EL (cell line): ENCODE measurements at places on chromosomes 3 and 15.

DNA sequence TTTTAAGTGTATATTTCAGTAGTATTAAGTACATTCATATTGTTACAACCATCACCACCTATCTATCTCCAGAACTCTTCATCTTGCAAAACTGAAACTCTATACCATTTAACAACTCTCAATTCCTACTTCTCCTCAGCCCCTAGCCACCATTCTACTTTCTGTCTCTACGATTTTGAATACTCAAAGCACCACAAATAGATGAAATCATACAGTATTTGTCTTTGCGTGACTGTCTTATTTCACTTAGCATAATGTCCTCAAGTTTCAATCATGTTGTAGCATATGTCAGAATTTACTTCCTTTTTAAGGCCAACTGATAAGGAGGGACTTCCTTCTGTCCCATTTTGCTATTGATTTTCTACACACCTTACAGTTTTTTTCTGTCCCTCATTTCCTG is 593.3 kb downstream of the FHIT start:
- no peak for DNase-seq

DNA sequence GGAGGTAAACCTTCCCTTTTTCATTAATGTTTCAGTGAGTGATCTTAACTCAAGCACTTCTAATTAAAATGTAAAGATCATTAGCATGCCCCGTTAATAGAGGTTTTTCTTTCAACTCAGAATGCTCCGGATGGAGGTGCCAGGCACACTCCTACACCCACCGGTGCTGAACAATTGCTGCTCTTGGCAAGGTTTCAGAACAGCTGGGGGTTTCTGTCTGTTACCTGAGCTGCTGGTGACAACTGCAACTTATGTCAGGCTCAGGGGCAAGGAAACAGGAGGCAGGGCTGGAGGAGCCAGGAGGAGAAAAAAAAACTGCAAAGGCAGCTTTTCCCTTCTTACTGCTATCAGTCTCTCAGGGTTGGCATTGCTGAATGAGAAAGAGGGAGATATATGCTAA is 250.1 kb downstream of the DIPK2A start:
- DNase-seq, result no peak

DNA sequence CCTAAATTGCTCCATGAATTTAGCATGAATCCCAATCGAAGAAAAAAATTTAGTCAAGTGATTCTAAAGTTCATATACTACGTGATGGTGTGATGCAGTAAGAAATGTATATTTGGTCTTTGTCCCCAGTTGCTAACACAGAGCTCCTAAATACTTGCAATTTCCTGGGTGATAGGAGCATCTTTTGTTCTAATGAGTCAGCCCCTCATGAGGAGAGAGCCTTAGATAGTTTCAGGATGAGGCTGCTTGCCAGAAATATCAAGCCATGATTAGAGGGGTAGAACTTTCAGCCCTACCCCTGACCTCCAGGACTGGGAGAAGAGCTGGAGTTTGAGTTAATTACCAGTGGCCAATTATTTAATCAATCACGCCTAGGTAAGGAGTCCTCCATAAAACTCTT is 170.2 kb downstream of the PDE8A start:
- peak; percentile 31 for DNase-seq

DNA sequence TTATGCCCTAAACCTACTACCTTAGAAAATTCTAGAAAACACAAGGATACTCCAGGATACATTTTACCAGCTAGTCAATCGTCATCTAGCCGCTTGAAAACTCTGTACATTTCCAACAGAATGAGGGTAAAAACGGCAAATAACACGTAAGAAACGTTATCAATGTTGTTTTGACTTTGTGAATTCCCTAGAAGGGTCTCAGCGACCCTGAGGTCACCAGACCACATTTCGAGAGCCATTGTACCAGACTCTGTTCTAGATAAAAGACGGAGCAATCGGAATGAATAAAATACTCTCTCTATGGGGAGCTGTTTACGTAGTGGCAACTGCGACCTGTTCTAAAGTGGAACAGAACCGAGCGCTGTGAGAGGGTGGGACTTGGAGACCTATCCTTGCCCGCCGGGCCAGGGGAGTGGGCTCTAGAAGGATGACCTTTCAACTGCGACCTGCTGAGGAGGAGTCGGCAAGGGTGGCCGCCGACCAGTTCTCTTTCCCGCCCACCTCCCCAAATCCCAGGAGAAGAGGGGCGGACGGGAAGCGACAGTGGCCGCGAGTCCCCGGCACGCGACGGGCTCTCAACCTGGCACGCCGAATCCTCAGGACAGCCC is 778 bp upstream of the AP4E1 start:
- peak; percentile 47 for DNase-seq

- DNase-seq, result no peak
Observed at GRCh38 chr3:47385007-47385406, 4.2 kb downstream of the PTPN23 start.

GRCh38 chr15:67944010-67944641 is 104.3 kb upstream of the RNU6-1 start:
- DNase-seq, result no peak

DNA sequence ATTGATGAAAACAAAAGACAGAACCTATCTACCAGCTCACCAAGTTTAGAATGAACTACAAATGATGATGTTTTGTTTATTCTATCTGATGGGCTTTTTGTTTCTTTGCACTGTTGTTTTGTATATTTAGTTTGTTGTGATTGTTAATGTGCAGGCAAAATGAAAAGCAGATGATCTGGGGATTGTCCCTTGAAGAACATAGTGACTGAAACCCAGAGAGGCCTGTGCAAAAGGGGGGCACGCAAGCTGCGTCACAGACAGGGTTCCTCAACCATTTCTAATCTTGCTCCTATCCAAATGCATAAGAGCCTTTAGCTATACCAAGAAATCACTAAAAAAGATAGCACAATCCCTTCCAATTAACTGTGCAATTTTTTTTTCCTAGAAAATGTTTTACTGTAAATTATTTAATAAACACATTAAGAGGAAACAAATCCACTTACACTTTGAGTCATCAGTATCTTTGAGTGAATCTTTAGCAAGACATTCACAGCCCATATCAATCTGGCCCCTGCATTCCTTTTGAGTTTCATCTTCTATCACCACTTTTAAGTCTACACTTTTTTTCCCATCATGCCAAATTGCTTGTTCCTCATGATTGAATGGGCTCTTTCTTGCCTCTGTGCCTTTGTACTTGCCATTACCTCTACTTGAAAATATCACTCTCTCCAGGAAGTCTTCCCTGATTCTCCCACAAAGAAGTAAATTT is 220.3 kb downstream of the ATP8B4 start:
- no peak for DNase-seq

GRCh38 chr3:124934577-124934976 is at the start of gene MUC13:
TSS of gene MUC13 (minus strand) at chr3:124934751. CDS start at chr3:124934712, 39 bp downstream.
- DNase-seq, result no peak

GRCh38 chr3:116199063-116199462 is 246.2 kb downstream of the LSAMP start:
- DNase-seq, result no peak

GRCh38 chr3:127464642-127465041 is 125.9 kb downstream of the TPRA1 start:
- DNase-seq, result no peak

DNA sequence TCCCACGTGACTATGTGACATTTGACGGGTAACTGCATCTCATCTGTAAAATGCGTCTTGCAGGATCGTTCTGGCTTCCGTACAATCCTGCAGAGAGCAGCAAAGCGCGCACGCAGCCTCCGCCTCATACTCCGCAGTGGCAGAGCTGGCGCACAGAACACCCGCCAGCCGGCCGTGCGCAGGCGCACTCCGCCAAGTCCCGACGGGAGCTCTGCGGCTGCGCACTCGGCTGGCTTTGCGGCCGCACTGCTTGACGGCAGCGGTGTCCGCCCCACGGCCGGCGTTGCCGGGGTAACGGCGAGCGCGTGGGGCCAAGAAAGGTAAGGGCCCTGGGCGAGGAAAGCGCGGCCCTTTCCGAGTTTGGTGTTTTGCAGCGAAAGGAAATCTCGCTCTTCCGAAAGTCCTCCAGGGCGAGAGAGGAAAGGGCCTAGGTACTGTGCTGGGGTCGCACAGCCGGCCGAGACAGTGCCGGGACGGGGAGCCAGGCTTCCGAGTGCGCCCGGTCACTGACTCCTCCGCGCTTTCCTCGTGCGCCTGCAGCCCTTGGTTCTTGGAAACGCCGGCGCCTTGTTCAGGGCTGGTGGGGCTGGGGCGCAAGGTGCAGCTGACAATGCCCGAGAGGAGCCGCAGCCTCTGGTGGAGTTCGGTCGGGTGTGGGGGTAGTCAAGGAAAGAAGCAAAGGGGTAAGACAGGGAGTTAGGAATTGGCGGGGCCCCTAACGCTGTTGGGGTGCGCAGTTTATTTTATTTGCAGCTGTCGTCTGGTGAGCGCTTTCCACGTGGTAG is at the start of gene TSEN2:
TSS of gene TSEN2 (plus strand) at position 283 of the 785 bp plus-strand sequence. CDS start 5,321 bp downstream, outside the sequence.
- peak; percentile 93 for DNase-seq

- DNase-seq, result peak; percentile 52
Observed at GRCh38 chr15:74870436-74871215, 2.5 kb downstream of the SCAMP2 start.

DNA sequence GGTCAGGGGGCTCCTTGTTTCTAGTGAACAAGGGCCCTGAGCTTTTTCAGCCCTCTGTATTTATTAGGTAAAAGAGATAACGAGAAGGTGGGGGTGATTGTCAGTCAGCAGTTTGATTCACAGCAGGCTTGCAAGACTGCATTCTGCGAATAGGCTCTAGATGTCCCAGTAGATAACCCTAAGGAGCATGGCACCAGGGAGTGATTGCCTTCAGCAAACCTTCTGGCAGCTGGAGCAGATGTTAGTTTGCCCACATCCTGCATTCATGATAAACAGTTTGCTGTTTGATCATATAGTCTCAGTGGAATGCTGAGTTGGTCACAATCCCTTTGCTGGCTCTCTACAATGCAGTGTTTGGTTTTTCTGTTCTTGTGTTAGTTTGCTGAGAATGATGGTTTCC is 161.3 kb upstream of the GADL1 start:
- DNase-seq, result no peak

- no peak for DNase-seq
Observed at GRCh38 chr15:100112061-100112420, 229.7 kb downstream of the ADAMTS17 start.

GRCh38 chr3:50296721-50297383 is 2.4 kb downstream of the HYAL3 start:
- no peak for DNase-seq

GRCh38 chr15:74422652-74423430 is 10.9 kb downstream of the SEMA7A start:
- DNase-seq, result peak; percentile 95

GRCh38 chr3:5330152-5330810 is 142.8 kb downstream of the EDEM1 start:
- peak; percentile 1 for DNase-seq

DNA sequence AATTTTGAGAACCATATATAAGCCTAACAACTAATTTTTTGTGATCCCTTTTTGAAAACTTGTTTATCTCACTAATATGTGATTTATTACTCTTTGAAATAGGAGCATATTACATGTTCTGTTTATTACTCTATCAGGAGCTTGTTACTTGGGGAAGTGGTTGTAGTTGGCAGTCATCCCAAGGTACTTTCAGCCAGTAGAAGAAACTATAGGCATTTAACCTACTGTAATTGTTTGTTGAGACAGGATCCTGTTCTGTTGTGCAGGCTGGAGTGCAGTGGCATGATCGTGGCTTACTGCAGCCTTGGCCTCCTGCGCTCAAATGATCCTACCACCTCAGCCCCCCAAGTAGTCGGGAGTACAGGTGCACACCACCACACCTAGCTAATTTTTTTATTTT is 195.6 kb downstream of the TCF12 start:
- DNase-seq, result peak; percentile 18

GRCh38 chr3:85781806-85782205 is 823.0 kb downstream of the CADM2 start:
- DNase-seq, result no peak

- DNase-seq, result peak; percentile 22
Observed at GRCh38 chr15:40372981-40373380, 9.5 kb upstream of the KNSTRN start.

DNA sequence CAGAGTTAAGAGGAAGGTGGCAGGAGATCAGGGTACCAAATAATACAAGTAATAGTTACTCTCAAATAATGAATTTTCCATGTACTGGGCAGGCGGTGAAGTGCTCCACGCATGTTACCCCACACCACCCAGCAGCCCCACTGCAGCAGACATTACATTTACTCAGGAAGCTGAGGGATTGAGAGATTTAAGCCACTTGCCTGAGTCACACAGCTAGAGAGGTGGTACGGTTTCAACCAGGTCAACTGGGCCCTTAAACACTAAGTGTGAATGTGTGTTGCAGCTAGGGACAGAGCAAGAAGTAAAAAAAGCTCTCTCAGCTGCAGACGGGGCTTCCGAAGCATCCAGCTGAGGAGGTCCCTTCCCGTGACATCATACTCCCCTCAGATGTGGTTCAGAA is 91.3 kb downstream of the PRICKLE2 start:
- DNase-seq, result no peak

GRCh38 chr15:92098869-92099268 is 245.4 kb downstream of the SLCO3A1 start:
- DNase-seq, result no peak

GRCh38 chr15:68821190-68821840 is 620 bp upstream of the ANP32A start:
- DNase-seq, result peak; percentile 16

- DNase-seq, result no peak
Observed at GRCh38 chr3:66574091-66574490, 73.3 kb upstream of the LRIG1 start.

GRCh38 chr15:68370768-68371151 is 61.2 kb downstream of the ITGA11 start:
- DNase-seq, result no peak

- peak; percentile 71 for DNase-seq
Observed at GRCh38 chr3:100650651-100651619, 41.5 kb downstream of the ADGRG7 start.

GRCh38 chr15:98009169-98009568 is 48.7 kb downstream of the ARRDC4 start:
- DNase-seq, result peak; percentile 11

DNA sequence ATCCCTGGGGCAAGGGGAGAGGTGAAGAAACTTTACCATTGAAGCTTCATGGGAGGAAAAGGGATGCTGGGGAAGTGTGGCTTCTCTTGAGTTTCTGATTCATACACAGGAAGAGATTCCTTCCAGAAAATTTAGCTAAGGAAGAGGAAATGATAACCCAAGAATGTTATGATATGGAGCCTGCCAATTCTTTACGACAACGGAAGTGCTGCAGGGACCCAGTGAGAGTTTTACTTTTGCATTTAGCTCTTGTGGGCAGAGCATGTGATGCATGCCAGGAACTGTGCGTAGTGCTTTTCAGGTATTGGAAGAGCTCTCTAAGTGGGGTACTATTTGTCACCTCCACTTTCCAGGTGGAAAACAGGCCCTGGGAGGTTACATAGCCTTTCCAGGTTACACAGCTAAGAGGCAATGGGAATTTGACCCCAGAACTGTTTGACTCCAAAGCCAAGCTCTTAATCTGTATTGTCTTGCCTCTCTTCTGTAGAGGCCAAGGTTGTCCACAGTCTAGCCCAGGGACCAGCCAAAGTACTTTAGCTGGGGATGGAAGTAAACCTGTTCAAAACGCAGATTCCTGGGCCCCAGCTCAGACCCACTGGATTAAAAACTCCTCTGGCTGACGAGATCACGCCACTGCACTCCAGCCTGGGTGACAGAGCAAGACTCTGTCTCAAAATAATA is 23.0 kb downstream of the CMTM7 start:
- peak; percentile 84 for DNase-seq

- peak; percentile 48 for DNase-seq
Observed at GRCh38 chr3:187742351-187743171, 2.7 kb downstream of the BCL6 start.
